GM13977 (cell line): ENCODE measurements at places on chromosomes 7 and 10.

GRCh38 chr10:38127812-38128211 is 33.7 kb downstream of the ZNF37A start:
- DNase-seq: no peak

DNA sequence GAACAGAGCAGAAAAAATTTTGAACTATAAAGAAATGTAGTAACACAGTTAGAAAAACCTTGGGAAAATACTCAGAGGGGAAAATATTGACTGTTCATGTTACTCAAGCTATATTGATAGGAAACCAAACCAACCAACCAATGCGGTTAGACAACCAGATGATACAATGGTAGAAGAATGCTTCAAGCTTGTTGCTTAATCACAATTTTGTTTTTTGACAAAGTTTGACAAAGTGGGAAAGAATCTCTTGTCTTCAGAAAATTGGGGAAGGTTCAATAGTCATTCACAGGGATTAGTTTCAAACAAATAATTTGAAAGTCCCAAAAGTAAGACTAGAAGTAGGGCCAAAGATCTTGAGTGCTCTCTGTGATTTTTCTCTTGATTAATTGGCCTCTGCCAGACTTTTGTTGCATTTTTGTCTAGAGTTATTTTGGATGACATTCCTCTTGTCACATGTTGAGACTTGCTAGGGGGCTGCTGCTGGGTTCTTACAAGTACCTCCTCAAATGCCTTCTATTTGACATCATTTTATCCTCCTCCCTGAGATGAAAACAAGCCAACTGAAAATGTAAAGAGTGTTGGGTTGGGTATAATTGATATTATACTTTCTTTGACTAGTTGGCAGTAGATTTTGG is 233.1 kb upstream of the PHYHIPL start:
- DNase-seq: no peak

- no peak for DNase-seq
Observed at GRCh38 chr10:97138174-97138573, 47.6 kb downstream of the SLIT1 start.

GRCh38 chr10:4107285-4107851 is 322.4 kb upstream of the KLF6 start:
- DNase-seq: no peak

- no peak for DNase-seq
Observed at GRCh38 chr10:77894058-77894457, 32.5 kb downstream of the DLG5 start.

GRCh38 chr10:58384095-58384494 is 1.1 kb upstream of the TFAM start:
- DNase-seq: peak; percentile 49

DNA sequence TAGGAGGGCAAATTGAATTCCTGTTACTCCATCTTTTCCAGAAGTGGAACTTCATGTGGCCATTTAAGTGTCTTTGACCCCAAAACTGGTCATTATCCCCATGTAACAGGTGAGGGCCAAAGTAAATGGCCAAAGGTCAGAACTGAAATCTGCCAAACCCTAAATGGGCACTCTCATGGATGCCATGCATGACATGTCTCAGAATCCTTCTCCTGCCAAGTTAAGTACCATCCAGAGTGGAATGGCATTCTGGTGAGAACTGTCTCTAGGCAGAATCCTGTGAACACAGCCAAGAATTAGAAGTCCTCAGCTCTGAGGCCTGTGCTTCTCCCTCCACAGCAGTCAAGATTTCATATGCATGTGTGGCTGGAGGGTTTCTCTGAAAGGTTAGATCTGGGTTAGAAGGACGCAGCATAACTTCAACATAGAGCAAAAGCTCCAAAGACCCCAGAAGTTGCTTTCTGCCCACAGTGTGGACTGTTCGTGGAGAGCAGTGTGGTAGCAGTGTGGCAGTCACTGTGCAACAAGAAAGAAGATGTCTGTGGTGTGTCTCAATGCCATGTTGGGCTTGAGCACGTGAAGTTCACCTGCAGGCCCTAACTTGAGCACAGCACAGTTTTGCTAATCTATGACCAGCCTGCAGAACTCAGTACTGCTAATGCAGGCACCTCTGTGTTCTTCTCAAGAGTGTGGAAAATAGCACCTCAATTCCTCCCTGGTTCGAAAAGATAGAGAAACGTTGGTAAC is 121.3 kb downstream of the ADCY1 start:
- DNase-seq: no peak

DNA sequence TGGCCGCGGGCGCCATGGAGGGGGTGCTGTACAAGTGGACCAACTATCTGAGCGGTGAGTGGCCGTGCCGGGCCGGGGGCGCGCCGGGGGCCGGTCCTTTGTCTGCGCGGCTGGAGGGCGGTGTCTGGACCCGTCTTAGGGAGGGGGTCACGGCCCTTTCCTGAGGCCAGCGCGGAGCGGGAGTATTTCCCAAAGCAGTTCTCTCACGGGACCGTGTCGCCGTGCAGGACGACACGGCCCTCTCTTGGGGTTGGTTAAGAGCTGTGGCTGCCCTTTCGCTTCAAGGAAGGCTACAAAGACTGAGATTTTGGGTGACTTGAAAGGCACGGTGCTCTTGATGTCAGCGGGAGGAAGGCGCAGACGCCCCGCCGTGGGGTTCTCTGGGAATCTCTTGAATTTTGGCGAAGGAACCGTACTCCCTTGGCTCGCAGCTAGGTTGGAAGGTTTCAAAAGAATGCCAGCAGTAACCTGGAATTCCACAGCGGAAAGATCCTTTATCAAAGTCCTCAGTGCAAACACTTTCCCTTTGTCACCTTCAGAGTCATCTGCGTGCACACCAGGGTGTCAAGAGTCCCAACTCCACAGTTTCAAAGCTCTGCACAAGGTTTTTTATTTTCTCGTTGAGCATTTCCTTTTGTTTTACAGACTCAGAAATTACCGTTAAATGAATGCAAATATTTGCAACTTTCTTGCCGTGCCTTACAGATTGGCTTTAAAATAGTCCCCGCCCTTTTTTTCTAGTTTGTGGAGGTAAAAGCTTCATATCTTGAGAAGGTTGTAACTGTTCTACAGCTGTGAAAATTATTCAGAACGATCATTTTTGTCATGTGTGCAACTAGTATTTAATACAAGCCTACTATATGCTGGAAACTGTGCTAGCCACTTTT is 780 bp downstream of the PLEKHA8 start:
- DNase-seq: peak; percentile 46

GRCh38 chr7:124655990-124656389 is 109.6 kb downstream of the GPR37 start:
- no peak for DNase-seq

DNA sequence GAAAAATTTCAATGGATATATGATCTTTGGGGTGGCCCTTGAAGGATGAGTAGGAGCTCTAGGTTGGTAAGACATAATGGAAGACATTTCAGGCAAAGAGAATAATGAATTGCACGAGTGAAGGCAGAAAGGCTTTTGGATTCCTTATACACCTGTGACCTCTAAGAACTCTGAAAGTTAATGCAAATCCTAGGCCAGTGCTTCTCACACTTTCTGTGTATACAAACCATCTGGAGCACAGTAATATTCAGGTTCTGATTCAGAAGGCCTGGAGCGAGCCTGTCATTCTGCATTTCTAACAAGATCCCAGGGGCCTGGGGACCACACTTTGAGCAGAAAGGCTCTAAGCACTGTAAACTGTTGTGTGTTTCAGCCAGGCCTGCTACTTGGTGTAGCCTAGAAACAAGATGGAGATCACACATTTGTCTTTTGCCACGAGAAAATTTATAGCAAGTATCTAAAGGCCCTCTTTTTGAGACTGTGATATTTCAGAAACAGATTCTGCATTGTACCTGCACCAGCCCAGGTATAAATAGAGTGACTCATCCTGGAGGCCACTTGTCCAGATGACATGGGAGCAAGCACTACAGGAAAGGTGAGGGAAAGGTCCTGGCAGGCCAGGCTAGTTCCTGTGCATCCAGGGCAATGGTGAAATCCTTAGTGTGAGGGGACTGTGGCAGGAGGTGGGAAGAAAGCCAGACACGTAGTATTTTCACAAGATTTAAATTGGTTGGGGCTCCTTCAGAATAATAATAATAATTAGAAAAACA is 24.4 kb downstream of the MRPS33 start:
- no peak for DNase-seq

DNA sequence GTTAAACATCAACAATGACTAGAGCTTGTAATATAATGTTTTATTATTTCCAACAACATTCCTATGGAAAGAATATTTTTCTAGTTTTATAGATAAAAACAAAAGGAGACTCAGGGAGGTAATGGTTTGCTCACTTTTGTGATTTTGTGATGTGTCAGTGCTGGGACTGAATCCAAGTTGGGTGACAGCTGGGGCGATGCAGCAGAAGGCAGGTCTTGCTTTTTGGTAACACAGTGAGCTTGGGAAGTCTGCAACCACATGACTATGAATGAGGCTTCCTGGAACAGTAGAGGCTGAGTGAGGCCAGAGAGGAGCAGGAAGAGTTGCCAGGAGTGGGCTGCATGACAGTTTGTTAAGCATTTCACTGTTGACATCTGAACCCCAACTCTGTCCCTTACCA is 4.9 kb upstream of the YKT6 start:
- no peak for DNase-seq

GRCh38 chr7:127578036-127578684 is 7.2 kb downstream of the GCC1 start:
- DNase-seq: no peak

DNA sequence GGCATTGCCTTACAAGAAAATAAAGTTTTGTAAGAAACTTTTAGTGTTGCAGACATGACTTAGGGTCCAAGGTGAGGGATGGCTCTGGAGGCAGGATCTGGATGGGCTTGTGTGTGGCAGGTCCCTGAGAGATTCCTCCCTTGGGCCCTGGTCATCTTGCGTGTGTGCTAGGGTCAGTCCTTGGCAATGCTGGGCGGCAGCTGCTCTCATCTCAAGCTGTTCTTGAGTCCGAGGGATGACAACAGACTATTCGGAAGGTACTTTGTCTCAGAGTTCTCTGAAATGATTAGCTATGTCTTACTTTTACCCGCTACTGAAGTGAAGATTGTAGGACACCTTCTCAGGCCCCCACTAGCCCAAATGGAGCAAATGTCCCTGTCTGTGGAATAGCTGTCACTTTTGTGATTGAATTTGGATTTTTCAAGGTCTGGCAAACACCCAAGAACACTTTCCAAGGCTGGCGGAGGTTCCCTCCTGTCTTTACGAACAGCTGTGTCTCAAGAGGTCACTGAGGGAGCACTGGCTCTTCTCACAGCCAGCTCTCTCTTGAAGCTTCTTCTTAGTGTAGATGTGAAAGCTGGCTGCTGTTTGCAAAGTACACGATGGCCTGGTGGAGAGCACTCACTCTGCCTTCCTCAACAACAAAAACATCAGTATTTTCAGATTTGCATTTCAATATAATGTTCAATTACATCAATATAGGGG is 253.6 kb downstream of the STK31 start:
- DNase-seq: no peak

GRCh38 chr7:151774951-151775350 is 102.0 kb downstream of the PRKAG2 start:
- no peak for DNase-seq

DNA sequence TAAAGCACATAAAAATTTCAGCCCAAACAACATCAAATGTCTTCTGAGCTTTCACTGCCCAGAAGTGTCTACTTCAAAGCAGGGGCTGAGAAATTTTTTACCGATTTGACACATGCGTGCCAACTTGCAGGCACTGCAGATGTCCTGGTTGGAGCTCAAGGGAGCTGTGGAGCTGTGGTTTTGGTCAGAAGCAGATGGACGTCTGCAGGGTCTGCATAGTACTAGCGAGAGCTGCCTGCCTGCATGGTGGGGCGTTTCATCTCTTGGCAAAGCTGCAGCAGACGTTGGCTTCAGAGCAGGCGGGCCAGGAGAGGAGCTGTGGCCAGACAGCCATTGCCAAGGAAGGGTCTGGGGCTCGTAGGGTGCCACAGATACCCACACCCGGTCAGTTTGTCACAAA is 296.7 kb downstream of the GLRX3 start:
- DNase-seq: no peak

GRCh38 chr10:119893074-119893473 is 544 bp downstream of the SEC23IP start:
- DNase-seq: no peak

- DNase-seq: no peak
Observed at GRCh38 chr10:80504897-80505465, 32.7 kb upstream of the SH2D4B start.

GRCh38 chr10:4354382-4354812 is 471.6 kb upstream of the AKR1E2 start:
- DNase-seq: no peak

DNA sequence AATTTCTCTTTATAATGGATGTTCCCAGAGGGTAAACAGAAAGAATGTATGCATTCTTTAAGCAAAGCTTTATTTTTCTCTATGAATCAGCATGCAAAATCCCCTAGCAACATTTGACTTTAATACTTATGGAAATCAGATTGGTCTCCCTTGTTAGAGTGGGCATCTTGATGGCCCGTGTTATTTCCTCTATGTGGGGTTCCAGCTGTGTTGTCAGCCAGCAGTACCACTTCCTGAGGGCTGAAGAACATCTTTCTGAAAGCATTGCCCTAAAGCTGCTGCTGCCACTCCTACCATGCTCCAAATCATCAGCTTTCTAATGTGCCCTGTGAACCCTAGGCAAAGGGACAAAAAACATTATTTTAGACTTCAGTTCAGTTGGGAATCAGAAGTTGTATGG is 70.4 kb upstream of the HECTD2 start:
- no peak for DNase-seq

DNA sequence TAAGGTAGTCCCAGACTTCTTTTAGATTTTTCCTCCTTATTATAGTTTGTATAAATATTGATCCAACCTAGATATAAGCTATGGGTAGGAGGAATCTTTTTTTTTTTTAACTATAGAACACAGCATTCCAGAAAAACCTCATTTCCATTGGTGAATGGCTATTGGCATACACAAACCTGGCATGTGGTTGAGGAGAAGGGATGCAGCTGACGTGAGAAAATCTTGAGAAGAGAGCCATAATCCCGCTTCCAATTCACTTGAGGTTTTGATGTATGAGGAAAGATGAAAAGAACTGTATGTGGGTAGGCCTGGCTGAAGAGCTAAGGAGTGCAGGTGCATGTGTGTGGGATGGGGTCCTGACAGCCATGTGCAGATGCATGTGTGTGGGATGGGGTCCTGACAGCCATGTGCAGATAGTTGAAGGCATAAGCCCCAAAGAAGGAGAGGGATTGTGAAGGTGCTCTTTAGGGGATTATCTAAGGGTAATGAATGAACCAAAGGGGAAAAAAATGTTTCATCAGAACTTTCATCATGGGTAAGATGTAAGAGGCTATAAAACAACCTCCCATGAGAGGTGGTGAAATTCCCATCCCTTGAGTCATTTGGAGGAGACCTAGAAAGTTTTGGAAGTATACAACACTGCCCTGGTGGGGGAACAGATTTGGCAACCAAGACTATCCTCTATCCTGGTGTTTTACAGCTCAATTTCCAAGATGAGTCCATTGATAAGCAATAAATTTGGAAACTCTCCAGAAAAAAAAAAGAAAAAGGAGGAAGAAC is 3.8 kb upstream of the PKD2L1 start:
- DNase-seq: no peak

- DNase-seq: no peak
Observed at GRCh38 chr10:132461103-132461682, 64.2 kb downstream of the PWWP2B start.
